ENCODE measurements at places on chromosomes 5 and 9.

DNA sequence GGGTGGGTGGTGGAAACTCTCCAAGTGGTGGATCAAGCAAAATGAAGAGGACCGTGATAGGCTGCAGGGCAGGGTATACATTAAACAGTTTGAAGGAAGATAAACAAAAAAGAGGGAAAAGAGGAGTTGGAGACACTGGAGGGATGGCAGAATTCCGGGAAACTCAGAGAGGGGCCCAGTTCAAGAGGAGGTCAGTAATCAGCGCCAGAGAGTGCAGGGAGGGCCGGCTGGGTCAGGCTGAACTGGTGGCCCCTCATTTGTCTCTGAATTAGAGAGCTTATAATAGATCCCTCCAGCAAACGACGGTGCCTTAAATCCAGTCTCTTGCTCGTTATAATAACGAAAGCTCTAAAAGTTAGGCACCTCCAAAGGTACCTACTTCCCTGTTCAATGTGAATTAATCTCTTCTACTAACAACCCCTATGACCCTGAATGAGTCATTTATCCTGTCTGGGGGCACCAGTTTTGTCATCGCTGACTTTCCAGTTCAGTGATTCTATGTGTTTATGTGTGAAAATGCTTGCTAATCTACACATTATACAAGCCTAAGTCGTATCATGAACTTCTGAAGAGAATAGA, 2.4 kb upstream of the ZSWIM6 start:
- no peak for DNase-seq

DNA sequence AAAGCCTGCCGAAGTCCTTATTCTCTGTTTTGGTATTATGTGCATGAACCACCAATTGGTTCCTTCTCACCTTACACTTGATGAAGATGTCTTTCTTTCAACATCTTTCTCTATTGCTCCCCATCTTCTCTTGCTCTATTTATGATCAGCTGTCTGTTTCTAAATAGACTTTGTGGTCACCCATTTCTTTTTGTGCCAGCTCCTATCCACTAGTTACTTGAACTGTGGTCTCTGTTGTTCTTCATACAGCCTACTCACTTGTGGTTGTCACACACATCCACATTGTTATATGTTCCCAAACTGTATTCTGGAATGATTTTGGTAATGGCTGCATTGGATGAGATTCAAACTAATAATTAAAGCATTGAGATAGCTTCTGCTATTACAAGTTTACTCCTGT, 11.4 kb downstream of the VCAN start:
- no peak for DNase-seq

DNA sequence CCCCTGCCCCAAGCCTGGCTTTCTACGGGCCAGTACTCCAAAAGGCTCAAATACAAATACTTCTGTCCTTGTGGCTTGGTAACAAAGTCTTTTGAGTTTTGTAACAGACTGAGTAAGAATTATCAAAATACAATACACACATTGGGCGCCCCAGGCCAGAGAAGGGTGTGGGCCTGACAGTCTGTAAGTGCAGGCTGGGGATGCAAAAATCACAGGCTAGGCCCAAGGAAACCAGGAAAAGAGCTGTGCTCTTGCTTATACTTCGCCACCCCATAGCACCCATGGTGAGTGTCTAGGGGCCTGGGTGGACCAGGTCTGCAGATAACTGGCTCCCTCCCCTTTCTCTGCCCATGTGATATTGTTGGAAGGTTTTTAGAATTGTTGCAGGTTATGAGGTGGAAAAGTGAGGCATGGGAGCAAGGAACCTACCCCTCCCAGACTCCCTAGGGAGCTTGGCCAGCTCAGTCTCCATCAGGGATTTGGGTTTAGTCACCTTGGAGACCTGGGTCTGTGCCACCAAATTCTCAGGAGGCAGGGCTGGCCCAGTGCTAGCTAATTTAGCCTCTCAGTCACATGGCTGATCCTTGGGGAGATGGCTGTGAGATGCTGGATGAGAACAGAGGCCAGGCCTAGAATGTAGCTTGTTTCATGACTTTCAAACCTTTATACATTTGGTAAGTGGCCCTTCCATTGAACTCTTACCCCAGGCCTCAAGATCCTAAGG, 72.9 kb downstream of the TARS1 start:
- DNase-seq, result no peak

DNA sequence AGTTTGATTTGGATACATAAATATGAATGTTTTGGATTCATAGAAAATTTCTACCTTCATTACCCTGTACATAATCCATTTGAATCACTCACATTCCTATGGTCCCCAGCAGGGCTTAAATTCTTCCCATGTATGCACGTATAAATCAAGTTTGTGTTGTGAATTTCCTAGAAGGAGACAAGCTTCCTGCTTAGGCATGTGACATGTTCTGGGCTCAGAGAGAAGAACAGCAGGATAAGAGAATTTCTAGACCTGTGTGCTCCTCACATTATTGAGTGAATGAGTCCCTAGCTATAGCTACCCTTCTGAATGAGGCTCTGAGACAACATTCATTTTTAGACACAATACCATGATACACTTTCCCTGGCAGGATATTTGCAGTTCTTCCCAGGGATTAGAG, 229.1 kb downstream of the YTHDC2 start:
- no peak for DNase-seq

All from nucleus accumbens (tissue), 56 donors.